Upper lobe of left lung (tissue), 6 donors: ENCODE measurements at places on chromosomes 1 and 21. TPM values are rescaled to one million over a fixed set of nuclear protein-coding genes. Genes with fewer than 3 reads are reported as not detected.

- H3K27me3 ChIP-seq, result no peaks in the 10 kb centered on the region
- no peaks in the 10 kb centered on the region for H3K36me3 ChIP-seq
- peaks cover 3% of the 10 kb centered on the region for H3K4me1 ChIP-seq
- no peak for DNase-seq
- H3K4me3 ChIP-seq, result no peak overlapping the region
Measured at GRCh38 chr1:229124520-229125124, 146.3 kb upstream of the RAB4A start.

- no peak overlapping the region for H3K27ac ChIP-seq
- DNase-seq, result no peak
- H3K27me3 ChIP-seq, result no peaks in the 10 kb centered on the region
- no peaks in the 10 kb centered on the region for H3K4me1 ChIP-seq
Measured at GRCh38 chr1:67211589-67212563, 45.6 kb downstream of the IL23R start.

GRCh38 chr1:164561007-164561406 lies 2.0 kb downstream of the PBX1 start:
- H3K27me3 ChIP-seq, result no peaks in the 10 kb centered on the region
- peaks cover 30% of the 10 kb centered on the region for H3K4me1 ChIP-seq
- H3K36me3 ChIP-seq, result no peaks in the 10 kb centered on the region
- H3K4me3 ChIP-seq, result peak overlapping the region; percentile 74
- DNase-seq, result no peak

GRCh38 chr1:10074059-10074851 lies 41.5 kb downstream of the UBE4B start:
- H3K4me1 ChIP-seq, result peaks cover 22% of the 10 kb centered on the region
- H3K27ac ChIP-seq, result no peak overlapping the region
- peaks cover 17% of the 10 kb centered on the region for H3K36me3 ChIP-seq

- no peaks in the 10 kb centered on the region for H3K36me3 ChIP-seq
- DNase-seq, result peak; percentile 91
- peak overlapping the region; percentile 77 for H3K4me3 ChIP-seq
- H3K27me3 ChIP-seq, result no peaks in the 10 kb centered on the region
Measured at GRCh38 chr1:50977575-50978143, 7.6 kb downstream of the CDKN2C start.

DNA sequence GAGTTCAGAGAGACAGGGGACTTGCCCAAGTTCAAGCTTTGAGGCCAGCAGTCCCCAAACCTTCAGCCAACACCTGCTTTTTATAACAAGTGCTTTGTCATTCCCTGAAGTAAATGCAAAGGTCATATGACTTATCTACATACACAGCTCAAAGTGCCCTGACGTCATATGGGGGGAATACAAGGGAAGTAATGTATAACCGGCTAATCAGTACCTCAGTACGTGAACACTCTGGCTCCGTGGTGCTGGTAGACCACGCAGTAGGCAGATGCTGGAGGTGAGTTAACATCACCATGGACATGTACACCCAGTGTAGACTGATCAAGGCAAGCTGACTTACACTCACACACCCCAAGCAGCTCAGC lies 60.0 kb downstream of the BACE2 start:
- no peaks in the 10 kb centered on the region for H3K36me3 ChIP-seq
- H3K4me1 ChIP-seq, result no peaks in the 10 kb centered on the region
- DNase-seq, result no peak
- no peak overlapping the region for H3K4me3 ChIP-seq
- H3K27me3 ChIP-seq, result no peaks in the 10 kb centered on the region

DNA sequence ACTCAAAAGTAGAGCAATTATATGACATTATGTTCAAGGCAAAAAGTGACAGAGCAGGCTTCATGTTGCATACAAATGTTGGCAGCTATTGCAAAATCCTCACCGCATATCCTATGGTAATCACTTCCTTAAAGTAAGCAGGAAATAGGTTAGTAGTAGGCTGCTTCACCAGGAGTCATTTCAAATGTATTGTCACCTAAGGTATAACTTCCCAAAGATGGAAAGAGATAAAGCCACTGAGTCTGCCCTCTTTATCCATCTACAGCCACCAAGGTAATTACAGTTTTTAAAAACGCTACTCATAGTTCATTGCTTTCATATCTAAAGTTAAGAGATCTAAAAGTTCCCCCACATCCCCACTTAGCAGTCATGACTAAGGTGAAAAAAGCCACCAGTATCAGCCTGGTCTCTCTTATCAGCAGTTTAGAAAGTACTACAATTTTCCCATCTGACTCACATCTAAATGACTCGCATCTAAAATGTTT lies 31.6 kb upstream of the UBE2U start:
- H3K36me3 ChIP-seq, result no peaks in the 10 kb centered on the region
- no peak overlapping the region for H3K27ac ChIP-seq
- H3K4me3 ChIP-seq, result no peak overlapping the region
- peaks cover 12% of the 10 kb centered on the region for H3K4me1 ChIP-seq
- no peaks in the 10 kb centered on the region for H3K27me3 ChIP-seq

GRCh38 chr1:154145986-154146385 lies 8.9 kb downstream of the NUP210L start:
- no peaks in the 10 kb centered on the region for H3K4me1 ChIP-seq
- no peaks in the 10 kb centered on the region for H3K27me3 ChIP-seq
- no peak overlapping the region for H3K4me3 ChIP-seq
- no peak overlapping the region for H3K27ac ChIP-seq
- no peaks in the 10 kb centered on the region for H3K36me3 ChIP-seq
- DNase-seq, result no peak

DNA sequence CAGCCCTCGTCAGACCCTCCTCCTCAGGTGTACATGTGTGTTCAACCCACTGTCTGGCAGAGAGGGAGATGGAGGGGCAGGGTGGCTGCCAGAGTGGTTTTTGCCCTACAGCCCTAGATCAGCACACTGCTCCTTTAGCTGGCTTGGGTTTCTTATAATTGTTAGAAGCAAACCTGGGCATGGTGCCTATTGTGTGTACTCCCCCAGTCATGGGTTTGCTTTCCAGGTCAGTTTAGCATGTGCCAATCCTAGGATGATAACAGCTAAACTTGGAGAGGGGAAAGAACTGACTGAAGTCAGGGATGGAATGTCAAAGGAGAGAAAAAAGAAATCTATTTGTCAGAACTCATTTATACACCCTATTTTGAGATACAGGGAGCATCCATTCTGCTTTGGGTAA lies 63.3 kb downstream of the UCK2 start:
- no peak for DNase-seq
- no peaks in the 10 kb centered on the region for H3K27me3 ChIP-seq
- no peaks in the 10 kb centered on the region for H3K4me1 ChIP-seq
- peaks cover 3% of the 10 kb centered on the region for H3K36me3 ChIP-seq

GRCh38 chr21:35375115-35375514 lies 326.0 kb upstream of the RUNX1 start:
- no peak overlapping the region for H3K4me3 ChIP-seq
- no peak for DNase-seq
- H3K27ac ChIP-seq, result no peak overlapping the region
- no peaks in the 10 kb centered on the region for H3K36me3 ChIP-seq

DNA sequence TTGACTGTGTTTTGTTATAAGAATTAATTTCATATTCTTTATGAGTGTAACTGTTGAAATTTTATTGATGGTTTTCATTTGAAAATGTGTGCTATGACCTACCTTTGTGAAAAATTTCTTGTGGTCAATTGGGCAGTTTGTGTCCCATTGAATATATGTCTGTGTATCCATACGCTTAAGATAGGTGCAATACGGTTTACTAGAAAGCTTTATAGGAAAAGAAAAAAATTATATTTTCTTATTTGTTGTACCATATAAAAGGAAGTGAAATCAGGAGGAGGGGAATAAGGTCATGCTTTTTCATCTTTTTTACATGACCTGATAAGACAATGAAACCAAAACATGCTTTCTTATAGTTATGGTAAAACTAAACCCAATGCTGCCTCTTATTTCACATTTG lies 807.7 kb downstream of the USP25 start:
- H3K4me1 ChIP-seq, result peaks cover 7% of the 10 kb centered on the region
- H3K4me3 ChIP-seq, result no peak overlapping the region
- no peak for DNase-seq
- no peaks in the 10 kb centered on the region for H3K27me3 ChIP-seq
- no peaks in the 10 kb centered on the region for H3K36me3 ChIP-seq

GRCh38 chr1:63368131-63368530 lies 704 bp downstream of the ALG6 start:
- H3K27me3 ChIP-seq, result no peaks in the 10 kb centered on the region
- H3K4me1 ChIP-seq, result peaks cover 13% of the 10 kb centered on the region
- no peak for DNase-seq

DNA sequence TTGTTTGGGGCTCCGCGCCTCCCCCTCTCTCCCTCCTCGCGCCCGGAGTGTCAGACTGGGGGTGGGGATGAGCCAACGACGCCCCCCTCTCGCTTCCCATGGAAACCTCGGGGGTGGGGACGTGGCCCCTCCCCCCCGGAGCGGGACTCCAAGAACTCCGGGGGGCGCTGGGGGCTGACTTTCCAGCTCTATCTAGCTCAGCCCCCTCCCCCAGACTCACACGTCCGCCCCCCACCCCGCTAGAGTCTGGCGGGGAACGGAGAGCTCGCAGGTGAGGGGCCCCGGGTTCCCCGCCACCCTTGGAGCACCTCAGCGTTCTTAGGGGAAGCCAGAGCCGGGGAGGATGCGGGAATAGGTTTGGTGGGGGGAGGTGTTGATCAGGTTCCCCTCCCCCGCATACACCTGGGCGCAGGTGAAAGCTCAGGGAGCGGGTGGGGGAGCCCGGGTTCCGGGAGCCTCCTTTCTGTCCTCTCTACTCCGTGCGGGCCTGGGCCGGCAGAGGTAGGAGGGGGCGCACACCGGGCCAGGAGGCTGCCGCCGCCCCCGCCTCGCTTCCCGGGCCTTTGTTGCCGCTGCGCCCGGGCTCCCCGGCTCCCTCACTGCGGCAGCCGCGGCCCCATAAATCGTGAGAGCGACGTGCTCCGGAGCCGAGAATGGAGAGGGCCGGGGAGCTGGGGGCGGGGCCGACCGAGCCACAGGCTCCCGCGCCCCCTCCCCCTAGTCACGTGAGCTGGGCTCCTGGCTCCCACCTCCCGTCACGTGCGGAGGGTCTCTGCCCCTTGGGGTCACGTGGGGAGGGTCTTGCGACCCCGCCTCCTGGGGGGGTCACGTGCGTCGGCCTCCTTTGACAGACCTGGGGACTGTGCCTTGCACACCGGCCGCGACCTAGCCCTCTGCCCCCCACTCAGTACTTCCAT lies 1.9 kb downstream of the EFNA3 start:
- peaks cover 64% of the 10 kb centered on the region for H3K4me1 ChIP-seq
- H3K27me3 ChIP-seq, result peaks cover 59% of the 10 kb centered on the region
- DNase-seq, result no peak
- no peak overlapping the region for H3K4me3 ChIP-seq

DNA sequence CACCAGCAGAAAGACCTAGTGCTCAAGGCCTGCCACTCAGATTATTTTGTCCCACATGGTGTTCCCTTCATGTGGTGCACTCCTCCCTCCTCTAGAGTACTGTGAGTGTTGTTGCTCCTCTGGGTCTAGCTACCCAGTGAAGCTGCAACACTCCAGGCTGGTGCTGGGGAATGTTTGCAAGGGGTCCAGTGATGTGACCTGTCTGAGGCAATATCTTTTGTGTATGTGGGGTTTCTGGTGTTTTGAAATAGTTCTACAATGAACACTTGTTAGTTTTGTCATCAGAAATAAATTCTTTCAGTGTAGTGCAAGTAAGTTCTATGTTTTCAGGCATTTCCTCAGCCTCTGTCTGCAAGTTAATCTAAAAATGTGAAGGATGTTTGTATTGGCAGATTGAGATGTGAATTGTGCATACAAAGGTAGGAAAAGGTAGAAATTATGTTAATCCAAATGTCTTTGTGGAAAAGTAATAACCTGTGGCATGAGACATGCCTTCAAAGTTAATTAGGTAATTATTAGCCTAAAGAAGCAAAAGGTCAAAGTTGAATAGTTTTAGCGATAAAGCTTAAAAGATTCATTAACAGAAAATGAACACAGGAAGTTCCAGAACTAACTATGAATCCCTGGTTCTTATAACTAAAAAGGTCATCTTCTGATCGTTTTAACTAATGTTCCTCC lies 616.8 kb downstream of the LTN1 start:
- no peak overlapping the region for H3K27ac ChIP-seq
- no peaks in the 10 kb centered on the region for H3K4me1 ChIP-seq
- H3K4me3 ChIP-seq, result no peak overlapping the region
- no peaks in the 10 kb centered on the region for H3K36me3 ChIP-seq

- no peaks in the 10 kb centered on the region for H3K27me3 ChIP-seq
- DNase-seq, result no peak
- H3K4me3 ChIP-seq, result no peak overlapping the region
- peaks cover 5% of the 10 kb centered on the region for H3K4me1 ChIP-seq
Measured at GRCh38 chr1:15308135-15308534, 61.1 kb downstream of the FHAD1 start.

DNA sequence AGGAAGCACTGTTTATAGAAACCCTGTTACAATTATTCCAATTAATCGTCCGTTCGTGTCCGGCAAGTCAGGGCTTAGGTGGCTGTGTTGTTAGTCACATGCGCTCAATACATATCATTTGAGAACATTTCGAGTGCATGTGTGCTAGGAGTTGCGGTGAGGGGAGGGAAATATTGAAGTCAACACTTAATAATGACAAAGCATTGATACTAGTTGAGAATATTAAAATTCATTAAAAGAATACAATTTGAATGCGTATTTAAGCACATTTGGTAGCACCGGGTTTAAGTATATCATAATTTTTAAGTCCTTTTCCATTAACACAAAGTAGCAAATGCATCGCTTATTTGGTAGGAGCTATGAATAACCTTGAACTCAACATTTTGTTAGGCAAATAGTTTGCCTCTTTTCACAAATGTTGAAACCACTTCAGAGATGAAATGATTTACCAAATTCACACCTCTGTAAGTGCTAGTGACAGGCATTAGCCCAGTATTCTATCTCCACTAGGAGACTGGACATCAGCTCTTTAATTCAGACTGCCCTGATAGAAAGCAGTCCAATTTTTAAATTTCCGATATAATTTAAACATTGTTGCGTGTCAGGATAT lies 1.1 kb upstream of the SERBP1 start:
- H3K27me3 ChIP-seq, result no peaks in the 10 kb centered on the region
- H3K4me3 ChIP-seq, result peak overlapping the region; percentile 77
- peaks cover 22% of the 10 kb centered on the region for H3K4me1 ChIP-seq
- DNase-seq, result no peak
- H3K36me3 ChIP-seq, result no peaks in the 10 kb centered on the region

The KLHDC7A gene
- 5.6 TPM for total RNA-seq

The HSD3B2 gene
- not detected for total RNA-seq

The EFNA3 gene
- total RNA-seq, result 1.0 TPM

The CDK18 gene
- 16.7 TPM for total RNA-seq

The SF3B4 gene
- 16.9 TPM for total RNA-seq
